ENCODE measurements at places on chromosomes 1 and 21.

- DNase-seq: no peak
Measured at GRCh38 chr21:43648171-43648570, 11.1 kb downstream of the HSF2BP start.

- no peak for DNase-seq
Measured at GRCh38 chr1:54763816-54764132, 549 bp downstream of the PARS2 start.

GRCh38 chr1:80876035-80876434, 924.7 kb upstream of the ADGRL2 start:
- DNase-seq: no peak

GRCh38 chr1:34924759-34925555, 4.5 kb downstream of the DLGAP3 start:
- peak; percentile 17 for DNase-seq

DNA sequence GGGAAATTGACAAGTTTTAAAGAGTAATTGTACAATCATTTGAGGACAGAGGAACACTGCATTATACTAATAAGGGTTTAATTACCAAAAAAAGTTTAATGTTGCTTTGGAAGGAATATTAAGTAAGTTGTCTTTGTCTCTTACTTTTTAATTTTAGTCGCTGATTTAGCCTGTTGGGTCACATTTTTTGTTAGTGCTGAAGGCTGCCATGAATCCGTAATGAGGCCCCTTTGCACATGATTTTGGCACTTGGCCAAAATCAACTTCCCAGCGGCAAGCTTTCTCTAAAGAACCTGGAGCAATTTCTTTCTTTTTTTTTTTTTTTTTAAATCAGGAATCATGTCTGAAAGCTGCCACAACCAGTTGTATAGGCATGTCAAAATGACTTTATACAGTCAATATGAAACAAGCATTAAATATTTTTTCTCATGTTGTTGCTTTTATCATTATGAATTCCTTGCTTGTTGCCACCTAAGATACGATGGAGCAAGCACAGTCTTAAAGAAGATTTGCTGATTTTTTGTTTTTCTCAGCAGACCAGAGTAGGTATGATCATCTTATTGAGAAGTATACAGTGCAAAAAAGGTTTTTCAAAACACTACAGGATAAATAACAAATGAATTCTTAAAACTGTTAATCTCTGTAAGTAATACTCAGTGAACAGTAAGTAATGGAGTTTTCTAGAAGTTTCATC, 690.4 kb downstream of the USP25 start:
- DNase-seq: no peak

GRCh38 chr1:20061866-20062265, 8.1 kb upstream of the PLA2G5 start:
- DNase-seq: no peak

DNA sequence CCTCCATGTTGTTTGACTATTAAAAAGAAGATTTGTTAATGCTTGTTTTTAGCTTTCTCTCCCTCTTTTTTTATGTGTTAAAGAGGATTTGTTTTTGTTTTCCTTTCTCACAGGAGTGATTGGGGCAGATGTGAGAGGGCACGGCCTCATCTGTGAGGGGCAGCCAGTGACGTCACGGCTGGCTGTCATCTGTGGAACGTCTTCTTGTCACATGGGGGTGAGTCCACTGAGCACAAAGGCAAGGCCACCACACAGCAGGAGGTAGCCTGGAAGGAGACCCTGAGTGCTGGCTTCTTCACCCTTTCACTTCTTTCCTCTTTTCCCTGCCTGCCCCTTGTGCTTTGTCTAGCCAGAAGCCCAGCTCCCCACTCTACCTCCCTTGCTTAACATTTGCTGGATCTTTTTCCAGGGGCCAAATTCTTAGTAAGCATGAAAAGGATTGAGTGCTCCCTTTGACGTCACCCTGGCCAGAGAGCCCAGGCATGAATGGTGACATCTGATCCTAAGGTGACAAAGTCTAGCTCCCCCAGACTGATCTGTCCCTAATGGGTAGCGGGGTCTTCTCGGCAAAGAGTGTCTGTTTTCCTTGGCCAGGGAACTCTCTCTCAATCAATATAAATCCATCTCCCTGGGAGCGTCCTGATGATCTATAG, 257.2 kb downstream of the FGGY start:
- DNase-seq: no peak

GRCh38 chr1:27605300-27605766, 1.4 kb upstream of the AHDC1 start:
- DNase-seq: no peak

- DNase-seq: no peak
Measured at GRCh38 chr1:33548319-33548718, 75.9 kb downstream of the ZSCAN20 start.

GRCh38 chr1:183877053-183877720, 72.3 kb downstream of the RGL1 start:
- DNase-seq: no peak

DNA sequence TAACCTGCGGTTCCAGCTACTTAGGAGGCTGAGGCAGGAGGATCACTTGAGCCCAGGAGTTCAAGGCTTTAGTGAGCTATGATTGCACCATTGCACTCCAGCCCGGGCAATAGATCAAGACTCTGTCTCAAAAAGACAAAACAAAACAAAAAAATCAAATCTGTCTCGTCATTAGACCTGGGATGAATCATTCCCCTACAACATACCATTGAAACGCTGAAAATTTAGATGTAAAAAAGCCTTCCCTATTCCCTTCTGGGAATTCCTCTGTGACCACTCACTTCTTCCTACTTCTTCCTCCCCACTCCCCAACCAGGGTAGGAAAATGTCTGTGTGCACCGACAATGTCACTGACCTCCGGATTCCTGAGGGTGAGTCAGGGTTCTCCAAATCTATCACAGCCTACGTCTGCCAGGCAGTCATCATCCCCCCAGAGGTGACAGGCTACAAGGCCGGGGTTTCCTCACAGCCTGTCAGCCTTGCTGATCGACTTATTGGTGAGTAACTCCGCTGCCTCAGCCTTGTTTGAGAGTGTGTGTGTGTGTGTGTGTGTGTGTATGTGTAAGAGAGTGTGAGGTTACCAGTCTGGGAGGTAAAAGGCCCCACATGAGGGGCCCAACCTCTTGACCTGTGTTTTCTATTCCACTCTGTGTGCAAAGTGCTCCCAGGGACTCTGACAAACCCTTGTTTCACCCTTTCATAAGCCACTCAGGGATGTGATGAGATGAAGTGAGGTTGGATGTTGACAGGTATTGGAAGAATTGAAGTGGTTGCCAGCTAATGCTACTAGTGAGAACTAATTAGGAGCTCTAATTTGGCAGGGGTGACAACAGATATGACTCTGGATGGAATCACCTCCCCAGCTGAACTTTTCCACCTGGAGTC, 16.3 kb upstream of the SARS1 start:
- DNase-seq: no peak

GRCh38 chr21:42373196-42373907, 7.0 kb upstream of the TFF1 start:
- no peak for DNase-seq
